ENCODE measurements at places on chromosomes 5 and 9.

- no peak for DNase-seq
Measured at GRCh38 chr5:163433271-163433670, 4.1 kb upstream of the CCNG1 start.

DNA sequence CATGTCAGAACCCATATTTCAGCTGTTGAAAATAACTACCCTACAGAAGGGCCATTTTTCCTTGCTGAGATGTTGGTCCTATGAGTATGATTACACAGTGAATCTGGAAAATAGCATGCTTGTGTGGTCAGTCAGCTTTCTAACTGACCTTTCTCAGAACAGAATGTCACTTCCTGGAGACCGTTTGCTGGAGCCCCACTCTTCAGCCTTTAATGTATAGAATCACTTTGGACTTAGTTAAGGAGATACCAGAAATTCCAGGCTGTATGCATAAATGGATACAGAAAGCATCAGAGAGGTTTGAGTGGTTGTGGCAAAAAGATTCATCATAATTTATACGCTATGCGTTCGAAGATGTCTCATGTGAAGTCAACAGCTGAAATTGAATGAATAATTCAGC lies 488.1 kb downstream of the EBF1 start:
- DNase-seq, result peak; percentile 49

- DNase-seq, result no peak
Measured at GRCh38 chr5:29642601-29643000, 1550.9 kb upstream of the CDH6 start.

GRCh38 chr5:43215073-43215631 lies 23.1 kb downstream of the NIM1K start:
- peak; percentile 25 for DNase-seq

DNA sequence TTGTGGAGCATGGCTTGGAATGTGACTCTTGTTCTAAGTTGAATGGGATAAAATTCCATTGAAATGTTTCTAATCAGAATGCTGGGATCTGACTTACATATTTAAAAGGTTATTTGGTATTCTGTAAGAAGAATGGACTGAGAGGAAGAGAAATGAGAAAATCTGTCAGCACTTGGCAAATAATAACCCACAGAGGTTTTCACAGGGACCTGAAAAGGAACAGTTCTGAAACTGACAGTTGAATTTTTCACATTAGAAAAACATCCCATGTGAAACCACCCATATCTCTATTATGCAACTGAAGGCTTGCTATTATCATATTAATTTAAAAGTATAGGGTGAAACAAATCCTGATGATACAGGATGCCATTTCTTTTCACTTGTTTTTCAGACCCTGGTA lies 302.7 kb downstream of the EPB41L4A start:
- DNase-seq, result no peak

DNA sequence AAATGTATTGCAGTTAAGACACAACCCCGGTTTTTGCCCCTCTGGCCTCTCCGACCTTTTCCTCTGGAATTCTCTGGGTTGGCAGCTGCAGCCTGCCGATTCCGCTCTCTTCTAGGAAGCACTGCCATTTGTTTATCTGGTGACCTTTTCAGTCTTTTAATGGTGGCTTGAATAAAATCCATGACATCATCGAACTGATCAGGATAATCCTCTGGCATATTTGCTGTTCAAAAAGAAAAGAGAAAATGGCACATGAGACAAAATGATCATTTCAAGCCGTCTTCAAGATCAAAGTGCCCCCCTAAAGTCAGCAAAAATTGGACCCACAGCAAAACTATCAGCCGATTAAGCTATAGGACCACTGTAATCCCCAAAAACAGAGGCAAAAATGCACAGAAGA lies 23.9 kb downstream of the GDNF start:
- DNase-seq, result no peak

DNA sequence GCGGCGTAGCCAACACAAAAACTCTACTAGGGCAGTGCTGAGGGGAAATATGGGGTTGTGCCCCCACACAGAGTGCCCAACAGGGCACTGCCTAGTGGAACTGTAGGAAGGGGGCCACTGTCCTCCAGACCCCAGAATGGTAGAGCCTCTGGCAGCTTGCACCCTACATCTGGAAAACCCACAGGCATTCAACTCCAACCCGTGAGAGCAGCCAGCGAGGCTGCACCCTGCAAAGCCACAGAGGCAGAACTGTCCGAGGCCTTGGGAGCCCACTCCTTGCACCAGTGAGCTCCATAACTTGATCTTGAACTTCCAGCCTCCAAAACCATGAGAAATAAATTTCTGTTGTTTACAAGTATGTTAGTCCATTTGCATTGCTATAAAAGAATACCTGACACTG lies 27.7 kb downstream of the GRAMD2B start:
- DNase-seq, result no peak

DNA sequence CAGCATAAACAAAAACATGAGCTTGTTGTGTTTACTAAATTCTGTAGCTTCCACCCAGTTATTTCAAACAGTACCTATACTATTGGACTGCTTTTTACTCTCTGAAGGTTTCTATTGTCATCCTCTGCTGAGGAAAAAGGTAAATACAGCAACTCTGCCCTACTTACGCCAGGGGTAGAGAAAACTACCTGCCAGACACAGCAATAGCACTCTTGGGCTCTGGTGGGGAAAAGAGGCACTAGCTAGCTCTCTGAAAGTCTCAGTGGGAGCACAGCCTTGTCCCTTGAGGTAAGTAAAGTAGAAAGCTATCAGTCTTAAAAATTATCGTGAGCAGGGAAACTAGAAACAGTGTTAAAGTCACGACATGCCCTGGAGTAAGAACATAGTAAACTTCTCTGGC lies 3.7 kb downstream of the HCN1 start:
- no peak for DNase-seq

DNA sequence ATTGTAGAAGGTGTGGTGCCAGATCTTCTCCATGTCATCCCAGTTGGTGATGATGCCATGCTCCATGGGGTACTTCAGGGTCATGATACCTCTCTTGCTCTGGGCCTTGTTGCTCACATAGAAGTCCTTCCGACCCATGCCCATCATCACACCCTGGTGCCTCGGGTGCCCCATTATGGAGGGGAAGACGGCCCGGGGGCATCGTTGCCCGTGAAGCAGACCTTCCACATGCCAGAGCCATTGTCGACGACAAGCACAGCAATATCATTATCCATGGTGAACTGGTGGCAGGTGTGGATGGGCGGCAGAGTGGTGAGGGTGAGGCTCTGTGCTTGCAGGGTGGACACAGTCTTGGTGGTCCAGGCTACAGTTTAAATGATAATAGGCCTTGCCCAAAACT lies 24.8 kb upstream of the RAPGEF6 start:
- no peak for DNase-seq

DNA sequence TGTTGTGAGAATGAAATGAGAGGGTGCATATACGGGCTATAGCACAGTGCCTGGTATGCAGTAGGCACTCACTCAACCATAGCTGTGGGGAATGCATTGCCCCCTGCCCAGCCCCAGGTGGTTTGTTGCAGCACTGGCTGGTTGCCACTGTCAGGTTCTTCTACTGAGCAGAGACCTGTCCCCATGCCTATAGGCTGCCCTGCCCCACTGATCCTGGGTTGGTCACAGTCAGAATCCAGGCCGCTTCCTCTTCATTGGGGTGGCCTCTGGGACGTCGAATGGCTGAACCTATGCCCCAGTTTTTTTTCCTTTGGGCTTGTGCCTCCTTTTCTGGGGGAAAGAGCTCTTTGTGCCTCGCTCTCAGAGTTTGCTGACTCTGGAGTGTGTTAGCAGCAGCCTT lies 74.6 kb downstream of the RGS3 start:
- no peak for DNase-seq

- no peak for DNase-seq
Measured at GRCh38 chr5:150045549-150045948, 40.8 kb downstream of the CSF1R start.

DNA sequence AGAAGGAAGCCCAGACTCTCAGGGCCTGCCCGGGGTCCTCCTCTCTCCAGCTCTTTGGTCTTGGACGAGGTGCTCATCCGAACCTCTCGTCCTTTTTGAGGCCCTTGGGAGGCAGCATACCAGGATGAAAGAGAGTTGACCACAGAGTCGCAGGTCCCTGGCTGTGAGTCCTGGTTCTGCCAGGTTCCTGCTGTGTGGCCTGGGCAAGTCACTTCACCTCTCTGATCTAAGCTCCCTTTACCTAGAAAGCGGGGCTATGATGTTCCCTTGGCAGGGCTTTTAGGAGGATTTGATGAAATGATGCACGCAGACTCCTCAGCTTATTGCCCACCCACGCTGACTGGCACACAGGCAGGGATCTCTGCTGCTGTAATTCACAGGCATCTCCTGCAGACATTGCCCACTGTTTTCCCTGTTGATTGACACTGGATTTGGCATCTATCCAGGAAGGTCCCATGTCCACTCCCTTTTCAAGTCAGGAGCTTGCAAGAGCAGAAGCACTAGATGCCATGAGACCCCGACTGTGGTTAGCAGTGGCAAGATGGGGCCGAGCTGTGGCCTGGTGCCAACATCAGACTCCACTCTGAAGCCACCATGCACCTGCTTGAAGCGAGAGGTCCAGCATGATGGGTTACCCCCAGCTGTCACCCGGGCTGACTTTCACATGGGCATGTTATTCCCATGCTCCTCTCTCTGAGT lies 71.5 kb downstream of the MACROH2A1 start:
- DNase-seq, result no peak

GRCh38 chr5:146409054-146409671 lies 38.0 kb upstream of the TCERG1 start:
- peak; percentile 59 for DNase-seq

- no peak for DNase-seq
Measured at GRCh38 chr9:124343533-124344290, 71.5 kb downstream of the PSMB7 start.

DNA sequence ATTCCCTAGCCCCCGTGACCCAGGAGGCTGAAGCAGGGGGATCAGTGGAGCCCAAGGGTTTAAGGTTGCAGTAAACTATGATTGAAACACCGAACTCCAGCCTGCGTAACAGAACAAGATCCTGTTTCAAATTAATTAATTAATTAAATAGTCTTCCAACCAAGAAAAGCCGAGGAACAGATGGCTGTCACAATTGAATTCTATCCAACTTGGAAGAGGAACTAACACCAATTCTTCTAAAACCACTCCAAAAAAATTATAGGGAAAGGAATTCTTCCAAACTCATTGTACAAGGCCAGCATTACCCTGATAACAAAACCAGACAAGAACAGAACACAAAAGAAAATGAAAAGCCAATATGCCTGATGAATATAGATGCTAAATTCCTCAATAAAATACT lies 43.4 kb upstream of the RGS7BP start:
- no peak for DNase-seq

DNA sequence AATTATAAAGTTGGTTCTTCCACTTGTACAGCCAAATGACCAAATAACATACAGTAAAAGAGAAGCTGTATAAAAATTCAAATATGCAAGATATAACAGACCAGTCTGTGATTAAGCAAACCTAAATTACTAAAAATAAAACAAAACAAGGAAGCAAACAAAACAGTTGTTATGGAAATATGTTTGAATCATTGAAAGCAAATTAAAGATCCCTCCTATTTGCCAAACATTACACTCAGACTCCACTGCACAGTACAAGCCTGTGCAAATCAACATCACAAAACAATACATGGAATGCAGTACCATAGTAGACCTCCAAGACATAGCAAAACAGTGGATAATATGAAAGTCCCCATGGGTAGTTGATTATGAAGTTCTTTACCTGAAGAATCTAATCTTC lies 288.1 kb upstream of the PTGER4 start:
- DNase-seq, result no peak

- DNase-seq, result no peak
Measured at GRCh38 chr9:135247227-135247930, 159.9 kb downstream of the OLFM1 start.

- DNase-seq, result no peak
Measured at GRCh38 chr9:28190981-28191380, 617.7 kb upstream of the C9orf72 start.

Data from EL (cell line).